Renal cortex interstitium (tissue), 15 donors: ENCODE measurements at places on chromosomes 7 and 10.

DNA sequence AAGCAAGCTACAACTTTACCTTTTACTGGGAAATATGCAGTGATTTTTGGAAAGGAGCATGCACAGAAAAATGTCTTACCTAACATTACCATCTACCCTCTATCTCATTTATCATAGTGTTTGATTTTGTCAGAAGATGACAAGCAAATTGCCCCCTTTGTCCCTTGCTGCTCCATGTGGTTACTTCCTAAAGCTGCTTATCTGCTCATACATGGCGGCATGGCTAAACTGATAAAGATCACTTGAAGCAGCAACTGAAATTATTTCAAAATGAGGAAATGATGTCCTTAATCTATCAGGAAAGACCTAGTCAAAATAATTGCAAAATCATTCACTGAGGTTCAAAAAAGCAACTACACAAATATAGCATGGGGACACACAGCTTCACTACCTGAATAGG is 1198.5 kb upstream of the SORCS1 start:
- DNase-seq = no peak

GRCh38 chr7:135291809-135292253 is 58.2 kb downstream of the STRA8 start:
- no peak for DNase-seq

DNA sequence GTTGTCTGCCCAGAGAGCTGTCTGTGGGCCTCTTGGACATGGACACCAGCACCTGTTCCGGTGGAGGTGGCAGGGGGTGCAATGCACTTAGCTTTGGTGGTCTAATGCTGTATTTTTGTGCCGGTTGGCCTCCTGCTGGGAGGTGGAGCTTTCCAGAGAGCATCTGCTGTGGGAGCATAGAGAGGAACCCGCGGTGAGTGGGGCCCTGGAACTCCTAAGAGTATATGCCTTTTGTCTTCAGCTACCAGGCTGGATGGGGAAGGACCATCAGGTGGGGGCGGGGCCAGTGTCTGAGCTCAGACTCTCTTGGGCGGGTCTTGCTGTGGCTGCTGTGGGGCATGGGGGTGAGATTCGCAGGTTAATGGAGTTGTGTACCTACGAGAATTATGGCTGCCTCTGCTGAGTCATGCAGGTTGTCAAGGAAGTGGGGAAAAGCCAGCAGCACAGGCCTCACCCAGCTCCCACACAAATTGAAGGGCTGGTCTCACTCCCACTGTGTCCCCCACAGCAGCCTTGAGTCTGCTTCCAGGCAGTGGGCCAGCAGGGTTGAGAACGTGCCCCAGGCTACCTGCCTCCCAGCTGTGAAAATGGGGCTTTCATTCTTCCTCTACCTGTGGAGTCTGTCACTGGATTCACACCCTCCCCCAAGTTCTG is 29.0 kb downstream of the JAKMIP3 start:
- DNase-seq = no peak

GRCh38 chr7:102228935-102229334 is 57.7 kb upstream of the SH2B2 start:
- no peak for DNase-seq
